Mucosa of gallbladder (tissue), 1 donor: ENCODE measurements at places on chromosomes 1 and 21.

- no peak for DNase-seq
Measured at GRCh38 chr21:15626031-15626430, 103.8 kb upstream of the USP25 start.

GRCh38 chr1:66931590-66931989 is 6.8 kb downstream of the MIER1 start:
- no peak for DNase-seq

DNA sequence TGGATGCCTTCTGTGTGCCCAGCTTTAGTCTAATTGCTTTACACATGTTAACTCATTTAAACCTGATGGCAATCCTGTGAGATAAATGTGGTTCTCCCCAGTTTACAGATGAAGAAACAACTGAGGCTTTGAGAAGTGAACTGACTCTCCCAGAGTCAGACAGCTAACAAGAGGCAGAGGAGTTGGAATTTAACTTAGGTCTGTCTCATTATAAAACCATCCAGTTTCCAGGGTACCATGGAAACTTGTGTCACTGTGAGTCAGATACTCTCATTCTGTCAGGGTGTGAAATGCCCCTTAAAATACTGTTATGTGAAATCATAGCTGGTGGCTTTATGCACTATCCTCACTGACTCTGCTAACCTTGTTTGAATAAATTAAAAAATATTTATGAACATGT is 206.6 kb downstream of the PBX1 start:
- DNase-seq: no peak

GRCh38 chr1:200306944-200307754 is 102.7 kb downstream of the ZNF281 start:
- DNase-seq: no peak

GRCh38 chr1:171116676-171117075 is 26.0 kb downstream of the FMO3 start:
- no peak for DNase-seq
